ENCODE measurements at places on chromosomes 4 and X.

DNA sequence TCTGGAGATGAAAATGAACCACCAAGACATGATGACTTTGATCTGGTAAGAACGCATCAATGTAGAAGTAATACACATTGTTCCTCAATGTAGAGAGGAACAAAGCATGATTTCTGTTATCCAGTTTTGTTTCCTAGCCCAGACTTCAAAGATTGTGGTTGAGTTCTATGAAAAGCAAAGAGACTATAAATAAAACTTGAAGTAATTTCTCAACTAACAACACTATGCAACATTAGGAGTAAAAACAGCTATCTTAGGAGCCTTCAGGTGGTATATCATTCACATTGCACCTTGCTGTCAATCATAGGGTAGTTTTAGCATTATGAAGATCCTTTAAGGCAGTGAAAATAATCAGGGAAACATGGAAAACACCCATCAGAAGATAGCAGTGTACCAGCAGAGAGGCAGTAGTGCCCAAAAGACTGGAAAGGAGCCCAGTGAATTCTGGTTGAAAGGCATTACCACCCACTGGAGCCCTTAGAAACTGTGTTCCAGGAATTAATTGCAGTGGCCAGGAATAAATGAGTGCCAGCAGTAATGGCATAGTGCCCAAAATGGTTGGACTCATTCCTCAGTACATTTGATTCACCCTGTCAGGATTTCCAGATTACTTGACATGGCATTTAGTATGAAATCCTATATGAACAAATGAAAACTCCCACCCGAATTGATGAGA, 300.7 kb upstream of the CXXC4 start:
- DNase-seq = no peak

- DNase-seq = no peak
These were observed 97.6 kb upstream of the MAML3 start for GRCh38 chr4:140251571-140251970.

- DNase-seq = no peak
These were observed 111.1 kb downstream of the IRF2 start for GRCh38 chr4:184363258-184363657.

DNA sequence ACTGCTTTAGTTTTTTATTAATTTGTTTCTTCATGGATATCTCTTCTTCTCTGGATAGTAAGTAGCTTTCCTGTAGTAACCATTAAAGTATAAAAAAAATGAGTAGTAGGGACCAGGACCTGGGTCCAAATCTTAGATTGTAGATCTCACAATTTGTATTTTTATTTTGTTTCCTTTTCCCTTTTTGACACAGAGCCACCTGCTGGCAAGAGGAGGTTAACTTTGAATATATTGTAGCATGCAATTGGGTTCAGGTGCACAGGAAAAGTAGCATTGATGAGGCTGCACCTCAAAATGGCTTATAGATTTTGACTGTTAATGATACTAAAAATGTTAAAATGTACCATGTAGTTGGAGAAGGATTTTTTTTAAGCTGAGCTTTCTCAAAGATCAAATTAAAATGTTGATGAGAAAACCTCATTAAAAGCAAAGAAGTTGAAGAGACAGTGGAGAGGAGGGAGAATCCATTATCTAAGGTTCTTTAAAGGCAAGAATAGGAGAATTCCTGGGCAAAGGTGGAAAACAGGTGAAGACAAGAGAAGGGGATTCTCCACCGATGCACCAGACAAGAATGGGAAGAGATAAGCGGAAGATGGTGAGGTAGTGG, 48.3 kb upstream of the HPGDS start:
- peak; percentile 59 for DNase-seq

GRCh38 chrX:107450823-107451509, 1.5 kb downstream of the FRMPD3 start:
- DNase-seq = no peak

All from suppressor macrophage (primary cell).